ENCODE measurements at places on chromosomes 4 and X.

DNA sequence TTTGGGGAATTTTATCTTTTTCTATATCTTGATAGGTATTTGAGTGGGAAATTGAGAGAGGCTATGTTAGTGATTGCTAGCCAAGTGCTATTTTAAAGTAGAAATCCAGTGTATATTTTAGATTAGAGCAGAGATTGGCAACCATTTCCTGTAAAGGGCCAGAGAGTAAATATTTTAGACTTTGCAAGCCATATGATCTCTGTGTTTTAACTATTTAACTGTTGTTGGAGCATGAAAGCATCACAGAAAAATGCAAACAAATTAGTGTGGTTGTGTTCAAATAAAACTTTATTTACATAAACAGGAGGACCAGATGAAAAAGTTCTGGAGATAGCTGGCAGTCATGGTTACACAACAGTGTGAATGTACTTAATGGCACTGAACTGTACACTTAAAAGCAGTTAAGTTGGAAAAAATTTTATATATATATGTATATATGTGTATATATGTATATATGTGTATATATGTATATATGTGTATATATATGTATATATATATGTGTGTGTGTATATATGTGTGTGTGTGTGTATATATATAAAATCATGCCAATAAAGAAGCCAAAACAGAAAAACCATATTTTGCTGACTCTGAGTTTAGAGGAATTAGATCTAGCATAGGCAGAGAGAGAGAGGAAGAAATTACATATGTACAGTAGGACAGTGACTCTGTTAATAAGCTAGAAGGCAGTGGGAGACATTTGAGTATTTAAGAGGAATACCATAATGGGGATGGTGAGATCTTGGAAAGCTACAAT lies 83.4 kb downstream of the TMEM164 start:
- DNase-seq = no peak

- DNase-seq = no peak
Measured at GRCh38 chr4:26746802-26747213, 113.8 kb upstream of the STIM2 start.

- no peak for DNase-seq
Measured at GRCh38 chr4:186104890-186105646, 564 bp downstream of the FAM149A start.

GRCh38 chr4:54737421-54737820 lies 79.7 kb downstream of the KIT start:
- no peak for DNase-seq

DNA sequence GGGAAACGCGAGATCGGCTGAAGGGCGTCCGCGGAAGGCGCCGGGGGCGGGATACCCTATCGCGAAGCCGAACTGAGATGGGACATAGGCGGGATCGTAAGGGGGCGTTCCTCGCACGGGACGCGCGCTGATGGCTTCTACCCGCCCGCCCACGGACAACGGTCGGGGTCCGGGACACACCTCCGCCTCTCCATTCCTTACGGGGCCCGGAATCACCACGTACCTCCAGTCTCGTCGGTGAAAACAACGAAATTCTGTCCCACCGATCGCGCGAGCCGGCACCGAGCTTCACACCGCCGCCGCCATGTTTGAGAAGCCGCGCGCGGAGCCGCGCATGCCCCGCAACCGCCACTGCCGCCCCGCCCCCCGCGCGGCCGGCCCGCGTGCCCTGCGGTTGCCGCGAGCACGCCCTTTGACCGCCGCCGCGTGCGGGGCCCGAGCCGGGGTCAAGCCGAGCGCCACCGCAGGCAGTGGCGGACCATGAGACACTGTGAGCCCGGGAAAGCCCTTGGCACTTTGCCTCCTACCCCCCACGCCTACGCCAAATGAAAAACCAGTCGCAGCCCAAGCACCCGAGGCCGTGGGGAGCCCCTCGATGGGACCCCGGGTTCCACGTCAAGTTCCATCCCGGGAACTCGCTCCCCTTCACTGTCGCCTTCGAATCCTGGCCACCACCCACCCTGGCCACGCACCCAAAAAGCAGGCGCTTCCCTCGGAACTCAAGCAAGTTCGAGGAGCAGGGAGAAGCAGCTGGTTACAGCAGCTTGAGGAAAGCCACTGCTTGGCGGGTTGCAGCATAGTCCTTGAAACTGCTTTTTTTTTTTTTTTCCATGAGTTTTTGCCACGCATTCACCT lies at the start of gene SCML2:
SCML2 (minus strand) TSS at position 320 of the 855 bp plus-strand sequence. CDS start 20,617 bp downstream, outside the sequence.
- DNase-seq = no peak

- no peak for DNase-seq
Measured at GRCh38 chr4:78749258-78749971, 26.7 kb upstream of the BMP2K start.

- no peak for DNase-seq
Measured at GRCh38 chr4:24778464-24779225, 16.7 kb upstream of the SOD3 start.

- DNase-seq = no peak
Measured at GRCh38 chrX:28542791-28543190, 44.5 kb upstream of the IL1RAPL1 start.

DNA sequence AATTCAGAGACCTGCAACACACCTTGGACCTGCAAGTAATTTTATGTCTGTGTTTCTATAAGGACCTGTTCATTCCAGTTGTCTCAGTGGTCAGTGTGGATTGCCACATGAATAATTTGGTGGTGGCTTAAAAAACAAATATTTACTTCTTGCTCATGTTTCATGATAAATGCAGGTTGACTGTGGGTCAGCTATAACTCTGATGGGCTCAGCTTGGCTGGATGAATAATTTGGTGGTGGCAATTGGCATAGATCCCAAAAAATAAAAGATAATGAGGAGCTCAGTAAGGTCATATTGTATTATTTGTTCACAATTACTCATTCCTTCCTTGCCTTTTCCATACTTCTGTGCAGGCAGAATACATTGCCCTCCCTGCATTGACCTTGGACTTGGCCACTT lies 18.9 kb upstream of the SCRG1 start:
- DNase-seq = no peak

GRCh38 chr4:187632260-187632995 lies 363.1 kb upstream of the ZFP42 start:
- DNase-seq = no peak

GRCh38 chrX:55118574-55118973 lies 29.8 kb downstream of the PAGE2 start:
- DNase-seq = no peak

GRCh38 chrX:122439831-122440230 lies 744.2 kb upstream of the GRIA3 start:
- no peak for DNase-seq

DNA sequence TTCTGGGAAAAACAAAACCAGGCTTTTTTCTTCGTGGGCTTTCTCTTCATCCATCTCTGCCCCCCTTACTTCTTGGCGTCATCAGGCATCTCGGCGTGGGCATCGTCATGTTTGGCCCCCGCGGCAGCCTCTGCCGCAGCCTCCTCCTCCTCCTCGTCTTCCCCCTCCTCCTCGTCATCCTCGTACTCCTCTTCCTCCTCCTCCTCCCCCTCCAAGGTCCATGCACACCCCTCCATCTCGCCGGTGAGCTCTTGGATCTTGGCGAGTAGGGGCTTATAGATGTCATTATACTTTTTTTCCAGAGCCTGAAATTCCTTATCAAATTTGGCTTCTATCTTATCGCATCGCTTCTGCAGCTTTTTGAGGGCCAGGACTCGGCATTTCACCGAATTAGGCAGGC lies 488 bp downstream of the NAP1L5 start:
- DNase-seq = no peak

DNA sequence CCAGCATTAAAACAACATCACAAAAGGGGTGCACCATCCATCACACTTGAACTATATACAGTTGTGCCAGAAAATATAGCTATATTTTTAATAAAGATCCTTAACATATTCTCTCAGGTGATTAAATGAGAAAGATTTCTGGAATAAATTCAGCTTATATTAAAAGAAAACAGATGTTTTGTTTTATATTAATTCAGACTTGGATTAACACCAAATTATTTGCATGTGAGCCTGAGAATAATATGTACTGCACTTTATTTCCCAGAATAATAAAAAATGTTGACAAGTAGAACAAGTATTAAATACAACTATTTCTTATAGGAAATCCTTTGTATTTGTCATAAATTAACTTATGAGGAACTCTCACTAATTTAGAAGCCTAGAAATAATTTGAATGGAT lies 1467.4 kb downstream of the RAPGEF2 start:
- no peak for DNase-seq

- no peak for DNase-seq
Measured at GRCh38 chr4:181476508-181476890, 766.7 kb upstream of the TENM3 start.

- DNase-seq = peak; percentile 45
Measured at GRCh38 chr4:77819404-77819842, 255 bp upstream of the CNOT6L start.

GRCh38 chr4:38678078-38678477 lies 14.1 kb downstream of the KLF3 start:
- no peak for DNase-seq

DNA sequence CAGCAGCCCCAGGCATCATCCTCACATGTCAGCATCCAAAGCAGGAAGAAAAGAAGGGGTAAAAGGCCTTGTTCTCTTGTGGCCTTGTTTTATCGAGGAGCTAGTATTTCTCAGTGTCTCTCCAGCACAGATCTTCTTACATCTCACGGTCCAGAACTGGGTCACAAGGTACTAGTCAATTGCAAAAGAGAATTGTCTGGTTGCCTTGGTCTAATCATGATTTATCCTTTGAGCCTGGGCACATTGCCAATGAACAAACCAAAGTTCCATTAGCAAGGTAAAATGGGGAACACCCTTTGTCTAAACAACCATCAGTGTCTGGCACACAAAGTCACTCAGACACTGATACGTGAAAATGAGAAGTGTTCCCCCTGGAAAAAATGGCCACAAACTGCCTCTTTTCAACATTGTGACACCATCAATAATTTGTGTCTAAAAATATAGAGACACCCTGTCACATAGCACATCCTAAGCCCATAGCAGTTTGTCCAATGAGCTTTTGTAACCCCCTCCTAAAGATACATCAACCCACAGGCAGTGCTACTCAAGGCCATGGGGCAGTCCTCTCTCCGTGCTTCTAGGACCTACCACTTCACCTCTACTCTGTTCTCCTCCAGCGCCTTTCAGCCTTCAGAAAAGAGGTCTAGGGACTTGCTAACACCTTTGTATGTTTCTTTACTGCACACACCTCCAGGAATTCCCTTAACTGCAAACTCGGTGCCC lies 534.4 kb downstream of the MID1IP1 start:
- no peak for DNase-seq

- no peak for DNase-seq
Measured at GRCh38 chr4:69594382-69594781, 45.1 kb downstream of the UGT2A2 start.

GRCh38 chrX:40734971-40735324 lies 394 bp downstream of the MED14 start:
- no peak for DNase-seq

Data from activated CD4-positive, CD25-positive, alpha-beta regulatory T cell (primary cell).